Temporal lobe (tissue), 4 donors: ENCODE measurements at places on chromosomes 2 and 18. TPM values are rescaled to one million over a fixed set of nuclear protein-coding genes. Genes with fewer than 3 reads are reported as not detected.

The GKN1 gene
- 2.0 TPM for total RNA-seq

The CD207 gene
- not detected for total RNA-seq

The UGT1A4 gene
- total RNA-seq: not detected

The EGR4 gene
- total RNA-seq: not detected

The DLX1 gene
- total RNA-seq: 20.2 TPM

The CNDP1 gene
- total RNA-seq: 0.49 TPM

The SERPINB10 gene
- total RNA-seq: not detected

The DSG2 gene
- 3.2 TPM for total RNA-seq

The CRYBA2 gene
- total RNA-seq: not detected

The MYOM1 gene
- total RNA-seq: 1.5 TPM

The MOCOS gene
- 0.25 TPM for total RNA-seq

The MLPH gene
- total RNA-seq: 0.98 TPM

The IL18R1 gene
- not detected for total RNA-seq

The NEU2 gene
- total RNA-seq: not detected

The FBXO41 gene
- total RNA-seq: 30.0 TPM

The FN1 gene
- 203 TPM for total RNA-seq

The RTP5 gene
- total RNA-seq: 5.2 TPM

The ABCB11 gene
- total RNA-seq: 0.25 TPM

The NETO1 gene
- 27.0 TPM for total RNA-seq

The MOGAT1 gene
- not detected for total RNA-seq

The STK39 gene
- total RNA-seq: 28.3 TPM

The SKOR2 gene
- total RNA-seq: not detected

The HRH4 gene
- not detected for total RNA-seq

The STARD6 gene
- total RNA-seq: not detected

The XDH gene
- not detected for total RNA-seq

The PTPRM gene
- 36.9 TPM for total RNA-seq

The MXD1 gene
- total RNA-seq: 10.6 TPM

The ELOA2 gene
- not detected for total RNA-seq

The ADAM17 gene
- total RNA-seq: 22.1 TPM

The CAPN14 gene
- total RNA-seq: 0.98 TPM

The GBX2 gene
- not detected for total RNA-seq

The PTMA gene
- 458 TPM for total RNA-seq

The SPP2 gene
- total RNA-seq: not detected

The RNASEH1 gene
- total RNA-seq: 22.1 TPM

The GALM gene
- 2.7 TPM for total RNA-seq

The IL37 gene
- total RNA-seq: not detected

The SLC14A1 gene
- 1.7 TPM for total RNA-seq

The GLI2 gene
- 2.7 TPM for total RNA-seq

The ANKRD30B gene
- not detected for total RNA-seq

The PID1 gene
- 32.0 TPM for total RNA-seq

The SLC23A3 gene
- total RNA-seq: not detected

The PSMA8 gene
- not detected for total RNA-seq

The PLB1 gene
- 1.7 TPM for total RNA-seq

The SKA1 gene
- 2.0 TPM for total RNA-seq

The CCDC178 gene
- 1.2 TPM for total RNA-seq
